Epithelial cell of alveolus of lung (primary cell): ENCODE measurements at places on chromosomes 12 and 14. TPM values are rescaled to one million over a fixed set of nuclear protein-coding genes. Genes with fewer than 3 reads are reported as not detected.

The KRT85 gene
- not detected in 2 replicates for total RNA-seq

The KCNMB4 gene
- 1.4 TPM in 2 replicates for total RNA-seq

The MMAB gene
- total RNA-seq = 46.1 and 74.1 TPM in 2 replicates

The MCRS1 gene
- total RNA-seq = 54.7 and 68.9 TPM in 2 replicates

The CACNA1C gene
- total RNA-seq = 2.6 and 4.3 TPM in 2 replicates

The IL31 gene
- not detected in 2 replicates for total RNA-seq

The SLC6A15 gene
- 12.5 and 58.7 TPM in 2 replicates for total RNA-seq

The ADGRD1 gene
- 0.40 and 0.78 TPM in 2 replicates for total RNA-seq

The GPRC5D gene
- total RNA-seq = not detected in 2 replicates

The STYK1 gene
- total RNA-seq = 2.3 TPM in 1 of 2 replicates, not detected in the other

The DAO gene
- total RNA-seq = not detected in 2 replicates

The TSPAN8 gene
- total RNA-seq = 0.13 TPM in 1 of 2 replicates, not detected in the other

The IRF2BPL gene
- 44.9 and 99.9 TPM in 2 replicates for total RNA-seq

The GAS2L3 gene
- 13.6 and 13.7 TPM in 2 replicates for total RNA-seq
